ENCODE measurements at places on chromosomes 5 and 9.

GRCh38 chr9:21991072-21991959, 2.9 kb downstream of the CDKN2A start:
- peak; percentile 7 for DNase-seq

DNA sequence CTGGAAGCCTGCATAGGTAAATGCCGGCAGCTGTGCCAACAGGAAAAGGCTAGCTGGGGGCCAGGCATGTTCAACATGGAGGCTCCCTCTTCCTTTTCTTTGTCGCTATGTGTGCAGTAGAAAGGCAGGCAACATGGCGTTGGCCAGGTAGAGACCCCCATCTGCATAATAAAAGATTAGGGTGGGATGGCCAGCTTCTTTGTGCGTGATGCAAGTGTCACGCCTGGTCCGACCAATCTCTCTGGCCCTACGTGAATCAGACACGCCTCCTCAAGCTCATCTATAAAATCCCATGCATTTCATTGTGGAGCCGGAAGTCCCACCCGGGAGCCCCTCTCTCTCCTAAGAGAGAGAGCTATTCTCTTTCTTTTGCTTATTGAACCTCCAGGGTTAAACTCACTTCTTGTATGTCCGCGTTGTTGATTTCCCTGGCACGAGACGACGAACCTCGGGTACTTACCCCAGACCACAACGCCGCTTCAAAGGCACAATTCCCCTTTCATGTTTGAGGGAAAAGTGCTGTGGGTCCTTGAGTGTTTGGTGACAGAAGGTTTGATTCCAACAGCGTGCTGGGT, 25.0 kb upstream of the C5orf47 start:
- no peak for DNase-seq

DNA sequence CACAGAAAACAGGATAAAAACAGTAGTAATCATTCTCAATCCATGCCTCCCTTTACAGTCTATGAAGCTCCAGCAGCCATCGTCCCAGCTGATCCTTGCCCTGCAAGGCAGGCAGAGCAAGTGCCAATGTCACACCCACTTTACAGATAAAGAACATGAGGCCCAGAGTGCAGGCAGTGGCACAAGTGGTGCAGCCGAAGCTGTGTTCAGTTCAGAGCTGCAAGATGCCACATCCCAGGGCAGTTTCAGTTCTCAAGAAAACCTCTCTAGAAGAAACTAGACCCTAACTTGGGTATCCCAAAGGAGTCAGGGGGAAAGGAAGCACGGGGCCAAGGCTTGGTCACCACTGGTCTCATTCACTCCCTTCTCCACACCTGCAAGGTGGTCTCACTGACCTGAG, 34.6 kb upstream of the CPLX2 start:
- DNase-seq = no peak

GRCh38 chr9:2043881-2044462, 28.8 kb downstream of the SMARCA2 start:
- no peak for DNase-seq
